ENCODE measurements at places on chromosomes 11 and 22. TPM values are rescaled to one million over a fixed set of nuclear protein-coding genes. Genes with fewer than 3 reads are reported as not detected.

The DCHS1 gene
- total RNA-seq, result 28.7 TPM

The FAM89B gene
- 62.4 TPM for total RNA-seq

The SUN2 gene
- total RNA-seq, result 258 TPM

The SPI1 gene
- total RNA-seq, result 15.5 TPM

The GAB4 gene
- total RNA-seq, result not detected

The ANKK1 gene
- total RNA-seq, result 1.5 TPM

GRCh38 chr11:3199537-3200295 is 18.9 kb downstream of the MRGPRG start:
- no peak for DNase-seq

GRCh38 chr11:106765469-106766258 is 252.6 kb downstream of the GUCY1A2 start:
- no peak for DNase-seq

DNA sequence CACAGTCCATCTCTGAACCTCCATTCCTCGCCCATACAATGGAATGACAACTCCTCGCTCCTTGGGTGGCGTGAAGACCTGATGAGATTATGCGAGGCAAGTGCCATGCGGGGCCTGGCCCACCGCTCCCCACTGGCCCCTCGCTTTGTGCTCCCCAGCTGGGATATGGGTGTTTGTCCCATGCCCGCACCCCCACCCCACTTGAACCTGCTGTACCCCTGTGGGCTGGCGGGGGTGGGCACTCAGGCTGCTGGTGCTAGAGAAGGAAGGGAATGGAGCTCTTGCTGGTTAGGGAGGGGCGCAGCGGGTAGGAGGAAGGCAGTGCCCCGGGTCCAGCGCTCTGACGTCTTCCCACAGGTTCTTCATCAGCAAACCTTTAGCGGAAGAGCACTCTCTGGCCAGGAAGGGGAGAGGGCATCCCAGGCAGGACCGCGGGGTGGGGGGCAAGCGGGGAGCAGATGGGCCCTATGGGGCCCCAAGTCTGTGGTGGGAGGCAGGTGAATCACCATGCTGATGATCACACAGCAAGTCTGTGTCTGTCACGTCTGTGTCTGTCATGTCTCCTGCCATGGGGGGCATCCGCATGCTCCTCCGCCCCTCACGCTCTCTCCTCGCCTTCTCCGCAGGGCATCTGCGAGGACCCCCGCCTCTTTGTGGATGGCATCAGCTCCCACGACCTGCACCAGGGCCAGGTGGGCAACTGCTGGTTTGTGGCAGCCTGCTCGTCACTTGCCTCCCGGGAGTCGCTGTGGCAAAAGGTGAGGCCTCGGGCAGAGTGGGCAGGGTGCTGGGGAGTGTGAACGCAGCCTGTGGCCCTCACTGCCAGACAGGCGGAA is 9.4 kb upstream of the OMP start:
- no peak for DNase-seq

DNA sequence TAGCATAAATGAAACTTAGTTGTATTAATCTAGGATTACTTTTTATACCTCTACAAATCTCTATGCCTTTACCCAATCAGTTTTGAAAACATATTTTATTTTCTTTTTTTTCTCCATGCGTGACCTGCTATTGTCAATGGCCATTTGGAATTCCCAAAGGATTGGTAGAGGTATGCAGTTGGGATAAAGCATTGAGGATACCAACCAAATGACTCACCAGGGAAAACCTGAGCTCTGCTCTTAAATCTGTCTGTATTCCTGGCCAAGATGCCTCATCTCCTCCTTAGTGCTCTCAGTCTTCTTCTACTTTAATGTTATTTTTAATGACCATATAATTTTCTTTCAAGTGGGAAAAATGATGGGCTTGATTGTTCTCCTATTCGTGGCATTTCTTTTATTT is 61.9 kb downstream of the EHF start:
- DNase-seq, result no peak

- no peak for DNase-seq
Observed at GRCh38 chr22:26610072-26610958, 7.5 kb downstream of the CRYBB1 start.

GRCh38 chr11:59012398-59013265 is 73.3 kb downstream of the GLYATL1 start:
- DNase-seq, result no peak

GRCh38 chr11:69442012-69442806 is 39.3 kb upstream of the LINC01488 start:
- no peak for DNase-seq

DNA sequence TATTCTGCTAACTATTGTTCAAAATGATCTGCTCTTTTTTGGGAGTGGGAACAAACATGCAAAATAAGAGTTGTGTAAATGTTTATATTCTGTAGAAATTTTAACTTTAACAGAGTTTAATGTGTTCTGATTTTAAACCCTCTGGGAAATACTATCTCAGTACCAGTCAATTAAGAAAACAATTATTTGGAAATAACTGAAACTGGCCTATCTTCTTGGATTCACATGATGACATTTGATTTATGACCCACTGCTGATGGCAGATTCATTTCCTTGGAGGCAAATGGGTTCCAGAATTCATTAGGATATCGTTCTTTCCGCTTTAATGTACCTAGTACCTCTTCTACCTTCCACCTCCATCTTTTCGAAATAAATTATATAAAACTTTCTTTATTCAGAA is 5.5 kb downstream of the SIK2 start:
- no peak for DNase-seq
